ENCODE measurements at places on chromosomes 4 and X.
A peak's percentile ranks its signal among the peaks of the same experiment; 100 is the strongest.

DNA sequence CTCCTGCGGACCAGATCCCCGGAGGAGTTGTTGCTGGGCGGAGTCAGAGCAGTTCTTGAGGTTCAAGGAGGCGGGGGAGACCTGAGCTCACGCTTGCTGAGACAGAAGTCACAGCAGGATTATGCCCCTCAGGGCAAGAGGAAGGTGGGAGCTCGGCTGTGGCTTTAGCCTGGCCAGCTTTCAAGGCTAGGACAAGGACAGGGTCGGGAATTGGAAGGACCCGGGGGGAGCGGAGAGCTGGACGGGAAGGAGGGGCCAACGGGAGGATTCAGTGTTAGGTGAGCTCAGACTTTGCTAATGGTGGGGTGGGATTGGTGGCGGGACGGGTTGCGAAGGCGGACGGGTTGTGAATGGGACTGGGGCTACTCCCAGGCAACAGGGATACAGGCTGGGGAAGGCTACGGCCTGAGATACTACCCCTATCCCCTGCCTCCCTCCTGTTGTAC lies at the start of gene RIBC1:
RIBC1 (plus strand) TSS at position 13 of the 446 bp plus-strand sequence. CDS start 3,404 bp downstream, outside the sequence.
- no peak for DNase-seq

- DNase-seq = no peak
Observed at GRCh38 chrX:14014526-14014925, 15.2 kb downstream of the GEMIN8 start.

DNA sequence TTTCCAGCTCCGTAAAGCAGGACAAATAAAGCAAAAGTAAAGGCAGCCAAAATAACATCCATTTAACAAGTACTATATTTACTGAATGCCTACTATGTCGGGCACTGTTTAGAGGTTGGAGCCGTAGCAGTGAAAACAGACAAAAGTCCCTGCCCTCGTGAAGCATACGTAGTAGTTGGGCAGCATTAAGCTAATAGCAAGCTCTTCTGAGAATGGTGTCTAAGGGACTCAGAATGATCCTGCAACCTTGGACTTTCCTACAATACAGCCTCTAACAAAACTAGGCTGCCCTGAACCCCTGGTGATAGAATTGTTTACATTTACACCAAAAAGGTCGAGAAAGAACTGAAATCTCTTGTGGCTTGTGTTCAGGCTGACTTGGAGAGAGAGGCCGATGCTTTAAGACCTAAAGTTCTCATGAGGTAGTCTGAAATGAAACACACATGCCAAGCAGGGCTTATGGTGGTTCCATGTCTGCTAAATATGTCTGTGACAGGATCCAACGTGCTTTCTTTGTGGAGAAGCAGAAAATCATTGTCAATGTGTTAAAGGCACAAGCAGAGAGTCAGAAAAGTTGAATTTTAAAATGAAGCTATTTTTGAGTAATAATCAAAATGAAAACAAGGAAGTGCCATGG lies 898 bp upstream of the PDGFC start:
- DNase-seq = peak; percentile 36

- no peak for DNase-seq
Observed at GRCh38 chr4:48594180-48594579, 104.1 kb downstream of the ZAR1 start.

DNA sequence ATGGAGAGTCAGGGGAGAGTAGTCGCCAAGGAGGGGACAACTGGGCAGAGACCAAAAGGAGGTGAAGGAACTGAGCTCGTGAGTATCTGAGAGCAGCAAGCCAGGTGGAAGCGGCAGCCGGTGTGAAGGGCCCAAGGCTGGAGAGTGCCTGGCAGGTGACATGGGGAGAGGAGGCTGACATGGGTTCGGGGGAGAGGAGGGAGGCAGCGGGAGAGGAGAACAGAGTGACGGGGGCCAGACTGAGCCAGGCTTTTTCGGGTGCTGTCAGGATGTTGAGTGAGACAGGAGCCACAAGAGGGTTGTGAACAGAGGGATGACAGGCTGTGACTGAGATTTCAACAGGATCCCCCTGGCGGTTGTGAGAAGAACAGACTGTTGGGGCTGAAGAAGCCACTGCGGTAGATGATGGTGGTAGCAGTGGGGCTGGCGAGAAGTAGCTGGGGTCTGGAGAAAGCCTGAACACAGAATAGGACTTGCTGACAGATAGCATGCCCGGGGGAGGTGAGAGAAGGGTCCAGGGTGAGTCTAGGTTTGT lies 5.7 kb downstream of the ELK1 start:
- no peak for DNase-seq

DNA sequence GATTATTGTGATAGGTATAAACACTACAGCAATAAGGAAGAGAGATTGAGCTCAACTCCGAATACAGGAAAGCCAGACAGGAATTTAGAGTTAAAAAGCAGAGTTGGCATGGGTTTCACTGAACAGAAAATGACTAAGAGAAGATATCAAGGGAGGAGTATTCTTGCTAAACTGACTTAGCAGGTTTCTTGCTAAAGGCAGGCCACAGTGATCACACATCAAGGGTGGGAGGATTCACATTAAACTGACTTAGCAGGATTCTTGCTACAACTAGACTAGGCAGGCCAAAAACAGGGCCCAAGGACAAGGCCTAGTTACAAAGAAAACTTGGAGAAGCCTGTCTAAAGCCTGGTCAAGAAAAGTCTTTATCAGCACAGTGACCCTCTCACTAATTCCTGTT lies 195.1 kb downstream of the MAGEB5 start:
- DNase-seq = no peak

DNA sequence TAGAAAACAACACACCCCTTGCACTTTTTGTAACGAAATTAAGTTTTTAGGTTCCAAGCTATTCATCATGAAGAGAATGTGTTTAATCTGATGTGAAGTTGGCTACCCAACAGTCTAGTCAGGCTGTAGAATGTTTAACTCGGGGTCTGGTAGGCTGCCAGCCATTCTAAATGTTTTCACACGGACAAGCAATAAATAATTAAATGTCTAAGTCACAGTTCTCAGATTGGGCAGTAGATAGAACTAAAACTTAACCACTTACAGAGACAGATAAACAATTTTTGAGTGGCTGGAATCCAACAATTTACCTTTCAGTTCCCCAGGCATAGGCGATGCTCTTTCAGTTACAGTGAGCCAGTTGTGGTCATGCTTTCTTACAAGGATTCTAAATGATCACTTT lies 66.5 kb downstream of the CHIC2 start:
- DNase-seq = peak; percentile 28

- no peak for DNase-seq
Observed at GRCh38 chr4:28092610-28093009, 1232.0 kb downstream of the STIM2 start.

DNA sequence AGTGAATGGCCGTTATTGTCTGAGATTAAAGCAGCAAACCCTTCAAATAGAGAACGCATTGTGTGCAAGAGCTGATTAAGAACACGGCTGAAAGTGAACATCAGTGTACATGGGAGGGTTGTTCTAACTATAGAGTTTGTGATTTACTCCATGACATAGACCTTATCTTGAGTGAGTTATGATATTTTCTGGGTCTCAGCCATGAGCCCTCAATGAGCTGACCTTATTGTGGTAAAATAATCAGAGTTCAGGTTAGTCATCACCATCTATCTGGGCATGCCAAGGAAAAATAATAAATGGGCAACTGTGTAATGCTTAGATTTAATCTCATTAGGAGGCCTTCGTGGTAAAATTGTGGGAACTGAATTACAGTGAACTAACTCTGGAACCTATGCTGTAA lies 33.2 kb upstream of the CLDN24 start:
- DNase-seq = peak; percentile 43

- no peak for DNase-seq
Observed at GRCh38 chr4:106869551-106869950, 166.6 kb downstream of the DKK2 start.

DNA sequence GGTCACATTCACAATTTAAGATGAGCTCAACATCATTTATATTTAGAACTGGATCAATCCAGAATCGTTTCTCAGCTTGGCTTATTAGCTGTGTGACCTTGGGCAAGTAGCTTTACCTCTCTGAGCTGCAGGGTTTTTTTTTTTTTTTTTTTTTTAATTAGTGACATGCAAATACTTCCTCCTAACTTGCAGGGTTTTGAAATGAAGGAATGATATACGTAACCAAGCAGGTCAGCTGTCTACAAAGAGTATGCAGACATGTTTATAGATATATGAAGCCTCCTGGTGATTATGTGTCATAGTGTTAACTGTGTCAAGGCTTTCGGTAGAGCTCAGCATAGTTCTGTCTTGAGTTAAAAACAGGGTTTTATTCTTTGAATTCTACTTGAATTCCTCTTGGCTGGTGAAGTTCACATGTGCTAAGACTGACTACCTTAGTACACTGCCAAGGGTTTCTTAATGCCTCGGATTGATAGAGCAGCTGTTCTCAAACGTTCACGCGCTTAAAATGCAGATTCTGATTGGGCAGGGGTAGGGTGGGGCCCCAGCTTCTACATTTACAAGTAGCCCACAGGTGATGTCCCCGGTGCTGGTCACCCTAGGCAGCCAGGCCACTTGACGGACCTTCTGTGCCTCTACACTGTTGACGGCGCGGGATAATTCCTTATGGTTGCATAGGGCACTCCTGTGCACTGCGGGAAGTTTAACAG lies 654 bp upstream of the STS start:
- peak; percentile 56 for DNase-seq

GRCh38 chr4:186485561-186486062 lies 69.8 kb downstream of the MTNR1A start:
- DNase-seq = no peak

DNA sequence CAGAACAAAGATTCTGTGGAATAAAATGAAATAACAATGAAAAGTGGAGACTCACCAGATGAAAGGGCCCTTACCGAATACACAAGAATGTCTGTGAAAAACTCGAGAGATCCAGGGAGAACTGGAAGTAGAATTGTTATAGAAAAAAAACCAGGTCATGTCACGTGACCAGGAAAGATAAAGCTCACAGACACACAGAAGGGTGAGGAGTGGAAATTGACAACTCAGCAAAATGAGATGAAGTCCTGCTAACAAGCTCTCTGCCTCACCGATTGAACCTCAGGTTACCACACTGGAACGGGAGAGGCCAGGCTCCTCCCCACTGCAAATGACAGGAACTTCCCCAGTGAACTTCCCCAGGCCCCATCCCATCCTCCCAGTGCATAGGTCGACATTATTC lies 1618.0 kb upstream of the PCDH10 start:
- DNase-seq = no peak

DNA sequence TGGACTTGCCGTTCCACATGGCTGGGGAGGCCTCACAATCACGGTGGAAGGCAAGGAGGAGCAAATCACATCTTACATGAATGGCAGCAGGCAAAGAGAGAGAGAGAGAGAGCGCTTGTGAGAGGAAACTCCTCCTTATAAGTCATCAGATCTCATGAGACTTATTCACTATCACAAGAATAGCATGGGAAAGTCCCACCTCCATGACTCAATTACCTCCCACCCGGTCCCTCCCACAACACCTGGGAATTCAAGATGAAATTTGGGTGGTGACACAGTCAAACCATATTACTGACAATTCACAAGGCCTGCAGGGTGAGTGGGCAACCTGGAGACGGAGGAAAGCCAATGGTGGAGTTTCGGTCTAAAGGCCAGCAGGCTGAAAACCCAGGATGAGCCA lies 394.3 kb upstream of the TRAM1L1 start:
- DNase-seq = no peak

GRCh38 chrX:139332441-139332840 lies 198.1 kb upstream of the F9 start:
- DNase-seq = no peak

DNA sequence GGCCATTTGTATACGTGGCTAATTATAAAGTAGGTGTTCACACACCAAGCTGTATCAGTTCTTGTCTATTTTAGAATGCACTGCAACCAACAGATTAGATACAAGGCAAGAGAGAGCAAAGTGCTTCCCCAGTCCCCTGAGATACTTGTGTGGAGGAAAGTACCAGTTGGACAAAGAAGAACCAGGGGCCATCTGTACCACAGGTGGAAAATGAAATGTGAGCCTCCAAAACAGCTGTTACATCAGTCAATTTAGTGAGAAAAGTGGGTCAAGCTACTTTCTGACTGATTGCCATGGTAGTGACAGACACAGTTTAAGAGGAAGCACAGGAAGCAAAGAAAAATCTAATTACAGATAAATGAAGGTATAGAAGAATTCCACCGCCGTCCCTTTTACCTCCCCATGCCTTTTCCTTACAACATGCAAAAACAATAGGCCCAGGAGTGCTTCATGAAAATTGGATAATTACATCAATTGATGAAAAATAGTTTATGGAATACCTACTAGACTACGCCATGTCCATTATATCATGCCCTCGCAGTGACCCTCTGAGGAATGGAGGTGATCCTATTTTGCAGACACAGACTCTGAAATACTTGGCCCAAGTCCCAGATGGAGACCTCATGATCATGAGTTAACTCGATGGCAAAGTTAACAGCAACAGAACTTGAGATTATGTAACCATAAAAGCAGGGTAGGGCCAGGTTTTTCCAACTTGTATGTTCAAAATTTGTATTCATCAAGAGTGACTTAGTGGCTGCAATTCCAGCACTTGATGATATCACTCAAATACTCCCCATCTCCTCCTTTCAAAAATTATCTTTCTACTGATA lies 15.8 kb downstream of the SMPX start:
- DNase-seq = no peak

DNA sequence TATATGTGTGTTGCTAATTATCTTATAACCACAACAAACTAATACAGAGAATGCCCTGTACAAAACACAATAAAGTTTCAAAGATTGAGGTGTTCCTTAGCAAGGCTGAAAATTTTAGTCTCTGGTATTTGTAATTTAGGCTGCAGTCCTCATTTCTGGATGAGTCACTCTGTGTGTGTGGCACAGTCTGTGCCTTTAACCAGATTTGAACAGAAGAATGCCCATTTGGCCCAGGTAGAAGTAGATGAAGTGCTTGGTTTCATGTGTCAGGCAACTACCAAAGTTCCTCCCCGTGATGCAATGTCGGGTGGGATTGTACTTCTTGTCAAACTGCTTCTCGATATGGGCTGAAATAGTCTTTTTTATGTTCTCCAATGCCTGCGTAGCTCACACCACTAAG lies 91.6 kb upstream of the H2AZ1 start:
- DNase-seq = no peak

GRCh38 chrX:121231566-121232358 lies 184.4 kb downstream of the GLUD2 start:
- DNase-seq = no peak

DNA sequence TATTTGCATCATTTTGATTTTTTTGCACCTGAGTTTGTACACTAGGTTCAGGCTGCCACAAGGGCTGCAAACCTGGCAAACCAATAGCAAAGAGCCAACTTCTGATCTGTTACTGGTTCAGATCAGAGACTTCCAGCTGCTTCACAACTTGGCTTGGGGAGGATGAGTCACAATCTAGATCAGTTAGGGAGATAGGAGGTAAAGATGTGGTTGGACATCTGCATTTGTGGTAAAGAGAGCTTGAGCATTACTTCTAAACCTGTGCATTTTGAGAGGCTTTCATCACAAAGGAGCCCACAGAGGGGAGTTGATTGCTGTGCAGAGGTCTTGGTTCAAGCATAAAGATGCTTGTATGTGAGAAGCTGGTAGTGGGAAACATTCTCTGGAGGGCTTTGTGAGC lies 34.5 kb downstream of the LINC00632 start:
- DNase-seq = no peak

All from stomach (tissue), 19 donors.